Activated T-helper 17 cell treated with anti-CD3 and anti-CD28 coated beads, Interleukin-2, amount 50 U/mL, for 72 hours (primary cell): ENCODE measurements at places on chromosomes 7 and 10.

- H3K4me1 ChIP-seq = no peaks in the 10 kb centered on the region
- no peaks in the 10 kb centered on the region for H3K36me3 ChIP-seq
- H3K27me3 ChIP-seq = peaks cover 22% of the 10 kb centered on the region
- no peak overlapping the region for H3K4me3 ChIP-seq
Observed at GRCh38 chr10:111277661-111278060, 200.8 kb downstream of the ADRA2A start.

- no peak overlapping the region for H3K4me3 ChIP-seq
Observed at GRCh38 chr7:22476824-22477223, 23.2 kb downstream of the STEAP1B start.

DNA sequence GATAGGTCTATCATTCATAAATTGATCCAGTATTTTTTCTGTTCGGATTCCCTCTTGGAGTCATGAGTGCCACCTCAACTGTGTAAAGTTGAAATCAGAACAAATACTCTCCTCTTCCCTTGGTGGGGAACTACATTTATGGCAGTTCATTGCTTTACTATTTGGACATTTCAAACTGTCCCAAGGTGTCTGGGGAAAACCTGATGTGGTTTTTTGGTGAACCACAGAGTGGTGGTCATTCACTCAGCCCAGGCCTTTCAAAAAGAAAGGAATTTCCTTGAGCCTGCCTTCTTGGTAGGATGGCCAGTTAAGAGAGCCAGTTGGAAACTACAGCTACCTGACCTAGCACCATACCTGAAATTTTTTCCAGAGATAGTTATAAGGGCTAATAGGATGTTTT is 59.0 kb downstream of the ABCB1 start:
- peaks cover 55% of the 10 kb centered on the region for H3K36me3 ChIP-seq
- H3K4me1 ChIP-seq = no peaks in the 10 kb centered on the region
- H3K4me3 ChIP-seq = no peak overlapping the region
- H3K27ac ChIP-seq = no peak overlapping the region

- no peaks in the 10 kb centered on the region for H3K4me1 ChIP-seq
- H3K4me3 ChIP-seq = no peak overlapping the region
- no peak overlapping the region for H3K27ac ChIP-seq
- no peaks in the 10 kb centered on the region for H3K36me3 ChIP-seq
Observed at GRCh38 chr10:71255808-71256660, 43.7 kb downstream of the UNC5B start.

DNA sequence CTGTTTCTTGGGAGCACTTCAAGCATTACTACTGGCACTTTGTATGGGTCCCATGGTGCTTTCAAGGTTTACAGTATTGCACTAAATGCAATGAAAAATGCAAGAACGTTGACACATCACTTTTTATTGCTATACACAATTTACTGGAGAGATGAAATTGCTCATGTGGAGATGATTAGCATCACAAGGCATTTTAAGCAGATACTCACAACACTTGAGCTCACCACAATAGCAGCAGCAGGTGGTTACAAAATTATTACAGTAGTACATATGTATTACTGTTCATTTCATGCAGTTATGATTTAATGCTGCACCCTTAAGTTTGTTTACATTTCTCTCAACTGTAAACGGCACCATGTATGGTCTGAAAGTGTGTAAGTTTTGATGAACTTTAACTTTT is 537.7 kb downstream of the GRM8 start:
- H3K27me3 ChIP-seq = peaks cover 4% of the 10 kb centered on the region
- no peaks in the 10 kb centered on the region for H3K36me3 ChIP-seq
- H3K4me3 ChIP-seq = no peak overlapping the region
- ATAC-seq = no peak
- no peak overlapping the region for H3K27ac ChIP-seq
